ENCODE measurements at places on chromosomes 1 and 21.

- DNase-seq = no peak
Measured at GRCh38 chr1:178629252-178630154, 95.5 kb upstream of the RALGPS2 start.

DNA sequence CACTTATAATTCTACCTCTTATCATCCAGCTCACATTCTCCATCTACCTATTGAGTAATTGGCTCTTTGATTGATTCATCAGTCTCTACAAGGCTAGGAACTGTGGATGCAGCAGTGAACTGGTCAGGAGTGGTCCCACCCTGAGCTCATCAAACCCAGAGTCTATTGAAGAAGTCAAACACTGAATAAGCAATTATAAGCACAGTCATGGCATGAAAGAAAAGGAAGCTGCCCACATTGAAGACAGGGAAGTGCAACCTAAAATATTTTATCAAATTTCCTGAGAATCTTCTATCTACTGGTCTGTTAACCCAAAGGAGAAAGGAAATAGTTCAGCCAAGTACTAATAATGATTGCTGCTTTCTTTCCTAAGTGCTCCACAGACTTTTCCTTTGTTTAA, 35.7 kb downstream of the ACP6 start:
- no peak for DNase-seq

GRCh38 chr1:94754570-94754969, 65.6 kb upstream of the SLC44A3 start:
- no peak for DNase-seq

DNA sequence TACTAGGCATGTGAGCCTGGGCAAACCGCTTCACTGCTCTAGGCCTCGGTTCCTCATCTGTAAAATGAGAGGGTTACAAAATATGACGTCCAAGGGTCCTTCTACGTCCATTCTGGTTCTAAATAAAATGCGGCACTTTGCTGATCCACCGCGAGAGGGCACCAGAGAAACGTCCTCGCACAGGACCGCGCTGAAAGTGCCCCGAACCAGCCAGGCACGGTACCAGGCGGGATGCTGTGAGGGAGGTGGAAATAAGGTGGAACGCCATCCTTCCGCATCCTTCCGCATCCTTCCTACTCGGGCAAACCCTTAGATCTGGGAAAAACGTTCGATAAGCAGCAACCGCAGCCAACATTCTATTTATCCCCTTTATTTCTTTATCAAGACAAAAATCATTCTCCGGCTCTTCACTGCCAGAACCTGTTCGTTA, 60.3 kb upstream of the KRTAP19-8 start:
- DNase-seq = peak; percentile 82

GRCh38 chr1:92323473-92324453, 24.9 kb downstream of the RPAP2 start:
- DNase-seq = no peak

GRCh38 chr21:31282095-31282709, 61.9 kb downstream of the TIAM1 start:
- DNase-seq = no peak
